ENCODE measurements at places on chromosomes 1 and 21.
A peak's percentile ranks its signal among the peaks of the same experiment; 100 is the strongest.

- no peak for DNase-seq
These were observed 3.2 kb downstream of the ANGPTL1 start for GRCh38 chr1:178867670-178868069.

DNA sequence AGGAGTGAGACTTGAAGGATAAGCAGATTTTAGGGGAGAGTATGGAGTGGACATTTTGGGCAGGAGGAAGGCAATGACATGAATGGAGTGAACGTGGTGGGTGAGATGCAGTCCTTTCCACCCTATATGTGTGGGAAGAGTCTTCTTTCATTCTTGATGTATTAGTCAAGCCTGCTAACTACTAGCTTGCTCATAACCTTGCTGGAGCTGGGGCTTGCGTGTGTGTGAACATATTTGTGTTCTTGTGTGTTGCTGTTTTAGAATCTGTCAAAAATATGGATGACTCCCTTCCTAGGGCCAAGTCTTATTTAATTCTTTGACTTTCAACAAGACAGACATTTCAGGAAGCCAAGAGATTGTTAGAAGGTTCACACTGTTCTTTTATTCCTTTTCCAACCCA lies 132.7 kb downstream of the UCK2 start:
- DNase-seq, result no peak

GRCh38 chr1:20211511-20211931 lies 25.2 kb upstream of the PLA2G2C start:
- DNase-seq, result no peak

DNA sequence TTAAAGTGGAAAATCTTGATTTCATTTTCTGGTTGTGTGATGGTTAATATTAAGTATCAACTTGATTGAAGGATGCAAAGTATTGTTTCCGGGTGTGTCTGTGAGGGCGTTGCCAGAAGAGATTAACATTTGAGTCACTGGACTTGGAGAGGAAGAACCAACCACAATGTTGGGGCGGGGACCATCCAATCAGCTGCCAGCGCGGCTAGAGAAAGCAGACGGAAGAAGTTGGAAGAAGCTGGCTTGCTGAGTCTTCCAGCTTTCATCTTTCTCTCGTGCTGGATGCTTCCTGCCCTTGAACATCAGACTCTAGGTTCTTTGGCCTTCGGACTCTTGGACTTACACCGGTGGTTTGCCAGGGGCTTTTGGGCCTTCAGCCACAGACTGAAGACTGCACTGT lies 832.6 kb upstream of the TMPRSS15 start:
- DNase-seq, result no peak

GRCh38 chr21:41709965-41710822 lies 56.7 kb downstream of the RIPK4 start:
- DNase-seq, result no peak

GRCh38 chr1:154404984-154405746 lies at the start of gene IL6R:
Gene IL6R, plus strand, starts transcription at chr1:154405343. Its CDS starts 287 bp downstream, at chr1:154405630.
- DNase-seq, result peak; percentile 16

- no peak for DNase-seq
These were observed 22.7 kb downstream of the UBASH3A start for GRCh38 chr21:42426424-42426823.

GRCh38 chr1:173255214-173255813 lies 48.2 kb upstream of the TNFSF4 start:
- DNase-seq, result no peak

GRCh38 chr1:24108334-24109165 lies 3.4 kb downstream of the MYOM3 start:
- DNase-seq, result no peak

DNA sequence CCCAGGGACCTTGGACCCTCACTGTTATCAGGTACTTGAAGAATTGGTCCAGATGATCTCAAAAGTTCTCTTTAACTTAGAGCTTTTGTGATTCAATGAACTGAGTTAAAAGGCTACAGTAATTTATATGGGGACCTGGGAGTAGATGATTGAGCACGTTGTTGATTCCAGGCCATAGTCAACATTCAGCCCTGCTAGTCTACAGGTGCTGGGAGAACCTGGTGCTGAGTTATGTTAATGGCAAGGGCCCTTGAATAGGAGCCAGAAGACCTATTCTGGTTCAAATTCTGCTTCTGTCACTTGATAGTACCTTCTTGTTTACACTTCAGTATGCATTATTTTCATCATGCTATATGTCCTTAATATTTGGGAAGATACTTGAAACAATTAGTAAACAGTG lies 11.2 kb downstream of the DYRK3 start:
- DNase-seq, result no peak

GRCh38 chr1:3231826-3232225 lies 162.8 kb downstream of the PRDM16 start:
- DNase-seq, result no peak
